Activated naive CD4-positive, alpha-beta T cell (primary cell): ENCODE measurements at places on chromosomes 12 and 14.

- DNase-seq: no peak
These were observed 505.9 kb downstream of the FLRT2 start for GRCh38 chr14:86035882-86036281.

- no peak for DNase-seq
These were observed 366.2 kb downstream of the DUSP6 start for GRCh38 chr12:88986056-88986455.

DNA sequence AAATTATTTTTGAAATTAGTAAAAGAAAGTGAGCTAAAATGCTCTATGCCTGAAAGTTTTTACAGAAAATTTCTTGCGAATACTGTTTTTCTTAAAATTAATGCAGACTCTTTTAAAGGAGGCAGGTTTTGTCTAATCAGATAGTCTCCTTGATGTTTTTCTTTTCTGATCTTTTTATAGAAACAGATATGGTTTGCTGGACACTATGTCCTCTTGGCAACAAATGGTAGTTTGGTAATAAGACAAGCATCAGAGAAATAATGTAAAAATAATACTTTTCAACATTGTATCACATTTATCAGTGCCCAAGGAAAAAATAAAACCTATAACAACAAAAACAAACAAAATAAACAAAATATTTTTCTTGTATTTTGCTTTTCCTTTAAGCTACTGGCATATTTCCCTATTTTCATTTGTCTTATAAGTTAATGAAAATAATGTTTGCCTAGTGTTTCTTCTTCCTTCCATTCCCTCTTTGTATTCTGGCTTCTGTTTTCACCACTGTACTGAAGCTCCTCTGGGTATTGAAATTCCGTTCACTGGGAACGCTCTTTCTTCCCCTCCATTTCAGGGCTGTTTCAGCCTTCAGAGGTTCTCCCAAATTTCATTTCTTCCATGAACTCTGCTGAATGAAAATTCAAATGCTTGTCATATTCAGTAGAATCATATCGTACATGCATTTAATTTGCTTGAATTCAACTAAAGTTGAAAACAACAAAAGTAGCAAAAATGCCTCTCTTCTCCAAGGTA is 115.3 kb downstream of the TRMT5 start:
- no peak for DNase-seq

- DNase-seq: no peak
These were observed 290.7 kb upstream of the TMPO start for GRCh38 chr12:98224584-98225221.

DNA sequence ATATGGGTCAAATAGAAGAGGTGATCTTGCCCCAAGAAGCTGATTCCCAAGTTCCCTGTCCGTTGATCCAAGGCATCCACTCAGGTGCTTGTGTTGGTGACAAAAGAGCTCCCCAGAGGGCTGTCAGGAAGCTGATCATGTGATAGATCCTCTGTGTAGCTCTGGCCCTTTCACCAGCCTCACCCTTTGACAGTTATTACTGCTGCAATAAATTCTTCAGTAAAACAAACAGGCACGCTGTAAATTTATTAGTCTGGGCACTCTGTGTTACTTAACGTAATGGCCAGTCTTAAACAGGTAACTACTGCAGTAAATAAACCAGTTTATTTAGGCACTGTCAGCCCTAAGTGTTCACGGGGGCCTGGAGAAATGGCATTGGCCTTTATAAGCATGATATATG is 473.9 kb downstream of the BCL11B start:
- no peak for DNase-seq

DNA sequence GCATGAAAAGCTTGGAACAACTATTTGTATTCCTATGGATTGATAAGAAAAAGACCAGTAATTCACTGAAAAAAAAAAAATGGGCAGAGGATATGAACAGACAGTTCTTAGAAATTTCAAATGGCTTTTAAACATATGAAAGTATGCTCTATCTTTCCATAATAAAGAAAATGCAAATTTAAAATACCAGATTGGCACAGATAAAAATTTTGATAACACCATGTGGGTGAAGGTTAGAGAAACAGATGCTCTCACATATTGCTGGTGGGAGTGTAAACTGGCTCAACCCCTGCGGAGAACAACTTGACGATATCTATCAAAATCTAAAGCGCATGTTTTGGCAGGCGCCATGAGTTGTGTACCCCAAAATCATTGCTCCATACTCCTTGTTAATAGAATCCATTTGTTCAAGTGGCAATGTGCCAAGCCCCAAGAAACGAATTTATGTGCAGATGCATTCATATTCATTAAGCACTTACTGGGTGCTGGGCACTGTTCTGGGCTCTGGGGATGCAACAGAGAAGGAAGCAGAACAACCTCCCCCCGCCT is 29.5 kb upstream of the TMPO start:
- DNase-seq: no peak

DNA sequence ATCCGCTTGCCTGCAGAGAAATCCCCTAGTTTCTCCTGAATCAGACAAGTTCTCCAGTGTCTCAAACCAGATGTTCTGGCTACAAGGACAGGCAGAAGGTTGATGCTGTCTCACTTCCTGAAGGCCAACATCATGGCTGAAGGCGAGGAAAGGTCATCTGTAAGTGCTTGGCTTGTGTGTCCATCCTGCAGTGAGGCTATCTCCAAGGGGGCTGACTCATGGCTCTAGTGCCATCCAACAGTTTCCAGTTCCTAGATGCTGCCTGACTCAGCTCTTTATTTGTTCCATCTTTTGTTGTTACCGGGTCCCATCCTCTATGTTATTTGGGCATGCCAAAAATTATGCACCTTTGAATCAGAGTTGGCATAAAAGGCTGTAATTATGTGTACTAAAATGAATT is 232.1 kb upstream of the TBX3 start:
- no peak for DNase-seq

DNA sequence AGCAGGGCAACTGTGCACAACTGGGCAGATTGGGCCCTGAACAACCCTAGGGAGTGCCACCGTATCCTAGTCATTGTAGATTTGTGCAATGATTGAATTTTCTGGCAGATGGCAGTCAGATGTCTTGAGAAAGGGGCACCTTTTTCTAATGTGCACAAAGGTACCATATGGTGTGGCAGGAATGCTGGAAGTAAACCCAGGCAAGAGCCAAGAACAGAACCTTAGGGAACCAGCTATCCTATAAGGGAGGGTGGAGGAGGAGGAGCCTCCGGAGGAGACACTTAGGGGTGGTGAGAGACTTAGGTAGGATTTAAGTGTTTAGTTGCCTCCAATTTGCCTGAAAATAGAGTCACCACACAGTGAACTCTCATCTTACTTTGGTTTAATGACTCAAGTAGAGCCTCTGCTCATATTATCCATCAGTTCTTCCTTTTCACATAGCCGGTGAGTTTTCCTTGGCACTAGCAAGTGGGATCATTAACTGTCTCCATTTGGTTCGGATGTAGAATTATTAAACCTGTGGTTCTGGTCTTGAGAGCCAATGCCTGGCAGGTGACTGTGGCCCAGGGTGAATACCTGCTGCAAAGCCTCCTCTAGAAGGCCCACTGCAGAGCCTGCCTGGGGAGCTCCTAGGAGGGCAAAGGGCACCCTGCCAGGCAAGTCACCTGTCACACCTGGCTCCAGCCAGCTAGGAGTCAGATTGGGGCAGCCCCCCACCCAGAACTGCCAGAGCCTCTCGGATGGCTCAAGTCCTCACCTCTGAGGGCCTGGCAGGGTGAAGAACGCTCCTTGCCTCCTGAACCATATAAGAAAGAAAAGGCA is 184.4 kb upstream of the HIF1A start:
- no peak for DNase-seq

- no peak for DNase-seq
These were observed 124.7 kb downstream of the PAPOLA start for GRCh38 chr14:96626916-96627315.

DNA sequence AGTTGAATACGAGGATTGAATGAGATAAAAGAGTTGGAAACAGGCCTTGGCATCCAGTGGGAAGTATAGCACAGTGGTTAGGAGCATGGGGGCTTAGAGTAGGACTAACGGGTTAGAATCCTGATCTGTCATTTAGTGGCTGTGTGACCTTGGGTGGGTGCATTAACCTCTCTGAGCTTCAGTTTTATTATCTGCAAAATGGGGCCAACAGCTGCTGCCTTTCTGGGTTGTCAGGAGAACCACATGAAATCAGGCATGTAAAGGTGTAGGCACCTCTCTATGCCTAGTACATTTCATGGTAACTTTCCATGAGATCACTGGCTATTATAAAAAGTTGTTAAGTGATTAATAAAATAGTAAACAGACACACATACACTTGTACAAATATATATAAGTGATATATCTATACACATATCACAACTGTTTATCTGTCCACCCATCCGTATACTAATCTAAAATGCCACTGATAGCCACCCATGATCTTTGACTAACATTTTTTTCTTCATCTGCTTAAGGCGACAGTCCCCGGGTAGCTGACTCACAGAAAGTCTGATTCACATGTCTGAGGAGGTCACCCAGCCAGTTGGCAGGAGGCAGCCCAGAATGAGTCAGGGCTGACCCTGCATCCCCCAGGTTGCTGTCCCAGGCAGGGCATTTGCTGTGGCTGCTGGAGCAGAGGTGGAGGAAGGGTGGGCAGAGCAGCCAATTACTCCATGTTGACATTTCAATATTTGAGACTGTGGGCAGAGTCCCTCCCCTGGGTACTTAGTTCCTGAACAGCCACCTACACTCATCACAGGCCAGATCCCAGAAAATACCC is 125.6 kb upstream of the NOS1 start:
- no peak for DNase-seq

GRCh38 chr12:91990525-91990924 is 155.1 kb downstream of the BTG1 start:
- no peak for DNase-seq

GRCh38 chr14:69183735-69184134 is 7.6 kb upstream of the EXD2 start:
- no peak for DNase-seq

- no peak for DNase-seq
These were observed 37.3 kb upstream of the ATXN2 start for GRCh38 chr12:111636209-111636945.

- DNase-seq: peak; percentile 30
These were observed 628 bp upstream of the TSHR start for GRCh38 chr14:80954687-80955299.

GRCh38 chr12:101009274-101009673 is 200.8 kb downstream of the SLC5A8 start:
- DNase-seq: no peak

GRCh38 chr12:5014269-5014668 is 29.4 kb upstream of the KCNA5 start:
- DNase-seq: no peak

GRCh38 chr12:4217091-4217490 is 56.5 kb upstream of the CCND2 start:
- no peak for DNase-seq

- no peak for DNase-seq
These were observed 30.9 kb upstream of the TUBA1C start for GRCh38 chr12:49233842-49234526.

- DNase-seq: no peak
These were observed 69.8 kb downstream of the GAS2L3 start for GRCh38 chr12:100643246-100643645.

DNA sequence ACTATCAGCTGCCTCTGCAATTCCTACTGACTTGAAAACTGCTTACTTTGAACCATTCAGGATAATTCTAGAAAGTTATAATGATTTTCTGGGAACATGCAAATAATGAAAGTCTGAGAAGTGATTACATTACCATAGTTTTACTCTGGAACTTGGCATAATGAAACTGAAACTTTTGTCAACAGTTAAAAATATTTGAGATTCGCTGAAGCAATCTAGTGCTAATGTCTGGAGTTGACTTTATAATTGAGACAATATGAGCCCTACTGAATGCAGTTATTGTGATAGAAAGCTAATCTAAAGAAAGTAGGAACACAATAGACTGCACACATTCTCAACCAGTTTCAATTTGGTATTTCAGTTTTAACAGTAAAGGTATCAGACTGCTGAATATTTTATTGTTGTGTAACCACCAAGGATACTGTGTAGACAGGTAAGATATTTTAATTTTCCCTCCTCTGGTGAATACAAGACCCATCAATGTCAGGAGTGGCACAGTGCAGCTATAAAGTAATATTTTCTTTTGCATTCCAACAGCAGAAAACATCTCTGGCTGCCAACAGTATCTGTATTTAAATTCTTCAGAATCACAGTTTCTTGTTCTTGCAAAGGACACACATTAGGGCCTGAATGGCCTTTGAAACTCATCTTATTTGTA is 483.5 kb downstream of the ATP23 start:
- no peak for DNase-seq

DNA sequence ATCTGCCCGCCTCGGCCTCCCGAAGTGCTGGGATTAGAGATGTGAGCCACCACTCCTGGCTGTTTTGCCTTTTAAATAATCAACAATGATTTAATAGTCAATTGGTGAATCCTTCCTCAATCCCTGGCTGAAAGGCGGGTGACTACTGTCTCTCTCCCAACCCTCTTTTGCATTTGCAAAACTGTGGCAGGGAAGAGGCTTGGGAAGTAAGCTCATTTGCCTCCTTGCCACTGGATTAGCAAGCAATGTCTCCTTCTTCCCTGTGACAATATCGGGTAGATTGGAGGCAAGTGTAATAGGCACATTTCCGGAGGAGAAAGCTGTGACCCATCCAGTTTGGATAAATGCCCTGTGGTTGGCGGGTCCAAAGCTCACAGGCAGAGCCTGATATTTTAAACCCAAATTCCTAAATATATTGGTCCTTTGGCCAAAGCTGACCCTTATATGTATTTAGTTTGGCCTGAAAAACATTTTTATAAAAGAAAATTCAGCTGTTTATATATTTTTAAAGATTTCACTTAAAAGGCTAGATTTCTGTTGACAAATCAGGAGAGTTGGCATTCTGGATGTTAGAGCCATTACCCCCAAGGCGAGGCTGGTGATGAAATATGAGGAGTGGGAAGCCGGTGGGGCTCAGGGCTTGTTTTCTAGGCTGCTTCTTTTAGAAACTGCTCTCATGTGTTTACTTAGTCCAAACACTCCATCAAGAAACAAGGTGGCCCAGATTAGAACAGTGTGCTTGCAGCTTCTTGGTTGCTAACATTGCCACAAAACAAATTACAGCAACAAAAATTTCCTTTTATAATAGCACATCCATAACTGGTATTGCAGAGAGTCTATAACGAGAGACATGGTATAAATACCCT is 646.9 kb upstream of the TMEM132C start:
- DNase-seq: no peak

GRCh38 chr12:109962398-109962797 is 33.8 kb downstream of the GIT2 start:
- no peak for DNase-seq

DNA sequence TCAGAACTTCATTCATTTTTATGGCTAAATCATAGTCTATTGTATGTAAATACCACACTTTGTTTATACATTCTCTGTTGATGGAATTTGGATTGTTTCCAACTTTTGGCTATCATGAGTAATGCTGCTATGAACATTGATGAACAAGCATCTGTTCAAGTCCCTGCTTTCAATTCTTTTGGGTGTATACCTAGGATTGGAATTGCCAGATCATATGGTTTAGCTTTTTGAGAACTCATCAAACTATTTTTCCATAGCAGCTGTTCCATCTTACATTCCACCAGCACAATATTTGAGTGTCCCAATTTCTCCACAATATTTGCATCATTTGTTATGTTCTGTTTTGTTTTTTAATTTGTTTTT is 52.3 kb upstream of the CCND2 start:
- DNase-seq: no peak
